NCI-H1436 treated with DMSO at 0.1 percent for 48 hours (cell line): ENCODE measurements at places on chromosomes 2 and 18.

DNA sequence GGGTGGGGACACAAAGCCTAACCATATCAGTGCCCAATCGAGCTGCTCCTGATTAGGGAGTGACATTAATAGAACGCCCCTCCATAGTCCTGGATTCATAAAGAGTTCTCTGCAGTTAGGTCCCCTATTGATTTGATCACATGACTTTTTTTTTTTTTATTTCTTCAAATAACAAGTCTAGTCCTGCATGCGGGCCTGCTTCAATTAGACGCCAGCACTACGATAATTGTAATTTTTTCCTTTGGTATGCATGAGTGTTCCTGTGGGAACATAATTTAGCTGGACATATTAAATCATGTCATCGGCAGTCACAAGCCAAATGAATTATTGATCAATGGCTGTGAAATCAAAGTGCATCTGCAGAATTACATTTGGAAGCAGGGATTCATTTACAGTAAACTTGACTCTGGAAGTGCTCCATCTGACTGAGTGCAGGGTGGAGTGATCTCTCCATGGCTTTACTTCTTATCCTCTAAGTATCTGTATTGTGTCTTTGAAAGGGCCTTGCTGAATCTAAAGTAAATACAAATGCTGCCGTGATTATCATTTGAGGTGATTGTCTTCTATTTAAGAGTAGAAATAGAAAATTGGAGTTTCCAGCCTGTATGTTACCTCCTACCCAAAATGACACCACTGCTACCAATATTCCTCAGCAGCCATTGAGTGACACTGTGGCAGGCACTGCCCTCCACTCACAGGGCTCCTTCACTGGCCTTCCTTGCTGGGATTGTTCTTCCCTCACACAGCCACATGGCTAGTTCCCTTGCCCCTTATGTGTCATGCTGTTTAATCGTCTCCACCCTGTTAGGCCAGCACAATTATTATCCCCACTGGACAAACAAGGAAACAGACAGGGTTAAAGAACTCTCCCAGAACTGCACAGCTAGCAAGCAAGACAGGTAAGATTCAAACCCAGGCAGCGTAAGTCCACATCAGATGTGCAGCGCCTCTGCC lies 337.4 kb upstream of the ID2 start:
- DNase-seq: no peak

GRCh38 chr2:155485141-155485842 lies 786.8 kb downstream of the KCNJ3 start:
- DNase-seq: no peak

GRCh38 chr2:149858216-149858615 lies 270.6 kb upstream of the MMADHC start:
- DNase-seq: no peak

- DNase-seq: no peak
Measured at GRCh38 chr2:143473216-143473615, 344.0 kb downstream of the ARHGAP15 start.

DNA sequence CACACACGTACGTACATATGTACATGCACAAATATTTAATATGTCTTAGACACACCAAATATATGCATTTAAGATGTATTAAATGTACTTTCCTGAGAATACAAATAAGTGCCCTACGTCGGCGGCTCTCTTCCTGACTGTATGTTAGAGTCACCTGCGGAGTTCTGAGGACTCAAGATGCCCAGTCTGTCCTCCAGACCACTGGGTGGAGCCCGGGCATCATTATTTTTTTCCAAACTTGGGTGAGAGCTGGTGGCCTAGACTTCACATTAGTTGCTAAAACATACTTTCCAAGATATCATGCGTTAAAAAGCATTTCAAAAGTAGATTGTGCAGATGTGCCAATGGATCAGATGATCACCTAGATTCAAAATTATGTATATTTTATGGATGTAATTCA lies 2.9 kb downstream of the IL18R1 start:
- DNase-seq: no peak

DNA sequence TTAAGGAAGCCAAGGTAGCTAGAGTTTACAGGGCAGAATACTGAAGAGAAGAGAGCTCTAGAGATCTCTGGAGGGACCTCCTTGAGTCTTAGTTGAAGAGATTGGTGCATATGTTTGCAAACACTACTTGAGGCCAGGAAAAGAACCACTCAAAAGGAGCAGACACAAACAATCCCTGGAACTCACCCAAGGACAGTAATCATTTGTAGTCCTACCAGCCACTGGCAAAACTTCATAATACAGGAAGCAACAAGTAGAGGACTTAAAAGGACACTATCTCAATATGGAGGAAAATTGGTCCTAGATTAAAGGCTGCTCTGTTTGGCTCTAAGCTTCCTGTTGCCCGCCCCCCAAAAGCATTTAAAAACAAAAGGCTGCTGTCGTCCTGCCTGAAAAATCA lies 46.9 kb upstream of the UBXN4 start:
- no peak for DNase-seq

- DNase-seq: no peak
Measured at GRCh38 chr18:33577685-33578517, at the start of gene ASXL3. Gene ASXL3, plus strand, starts transcription at chr18:33578219. Its CDS starts 413 bp downstream, at chr18:33578632.

GRCh38 chr2:219687882-219688559 lies 60.6 kb downstream of the SLC4A3 start:
- no peak for DNase-seq

DNA sequence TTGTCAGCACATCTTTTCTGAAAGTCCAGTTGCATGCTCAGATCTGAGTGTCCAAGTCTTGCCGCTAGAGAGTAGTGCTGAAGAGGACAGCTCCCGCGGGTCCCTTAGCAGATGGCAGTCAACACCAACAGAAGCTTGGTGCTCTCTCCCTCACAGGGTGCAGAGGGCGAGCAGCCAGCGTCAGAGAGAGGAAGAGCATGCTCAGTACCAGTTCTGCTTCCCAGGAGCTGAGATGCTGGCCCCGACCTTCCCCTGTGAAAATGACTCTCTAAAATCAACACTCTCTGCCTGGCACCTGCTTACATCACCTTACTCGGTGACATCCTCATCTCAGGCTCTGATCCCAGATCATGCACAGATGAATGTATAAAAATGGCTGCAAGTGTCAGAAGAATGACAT lies 86.0 kb upstream of the TWIST2 start:
- no peak for DNase-seq

- DNase-seq: no peak
Measured at GRCh38 chr2:37984589-37984988, 59.5 kb downstream of the RMDN2 start.

DNA sequence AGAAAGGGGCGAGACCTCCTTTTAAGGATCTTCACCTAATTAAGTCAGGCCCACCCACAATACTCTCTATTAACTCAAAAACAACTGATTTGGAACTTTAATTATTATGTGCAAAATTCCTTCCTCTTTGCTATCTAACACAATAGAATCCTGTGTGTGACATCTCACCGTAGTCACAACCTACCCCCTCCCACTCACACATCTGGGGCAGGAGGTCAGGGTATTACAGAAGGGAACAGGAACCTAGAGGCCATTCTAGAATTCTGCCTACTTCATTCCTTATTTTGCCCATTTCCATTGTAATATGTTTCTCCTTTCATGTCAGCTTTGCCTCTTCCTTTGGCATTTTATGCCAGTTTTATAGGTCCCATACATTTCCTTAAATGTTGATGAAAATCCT lies 829.3 kb upstream of the ID2 start:
- no peak for DNase-seq

- DNase-seq: no peak
Measured at GRCh38 chr2:42312106-42312505, 48.9 kb downstream of the COX7A2L start.

- no peak for DNase-seq
Measured at GRCh38 chr2:11829324-11829946, 83.0 kb downstream of the LPIN1 start.

- DNase-seq: no peak
Measured at GRCh38 chr18:62379051-62379450, 53.9 kb downstream of the TNFRSF11A start.

- DNase-seq: no peak
Measured at GRCh38 chr2:9278439-9278838, 71.8 kb downstream of the ASAP2 start.

DNA sequence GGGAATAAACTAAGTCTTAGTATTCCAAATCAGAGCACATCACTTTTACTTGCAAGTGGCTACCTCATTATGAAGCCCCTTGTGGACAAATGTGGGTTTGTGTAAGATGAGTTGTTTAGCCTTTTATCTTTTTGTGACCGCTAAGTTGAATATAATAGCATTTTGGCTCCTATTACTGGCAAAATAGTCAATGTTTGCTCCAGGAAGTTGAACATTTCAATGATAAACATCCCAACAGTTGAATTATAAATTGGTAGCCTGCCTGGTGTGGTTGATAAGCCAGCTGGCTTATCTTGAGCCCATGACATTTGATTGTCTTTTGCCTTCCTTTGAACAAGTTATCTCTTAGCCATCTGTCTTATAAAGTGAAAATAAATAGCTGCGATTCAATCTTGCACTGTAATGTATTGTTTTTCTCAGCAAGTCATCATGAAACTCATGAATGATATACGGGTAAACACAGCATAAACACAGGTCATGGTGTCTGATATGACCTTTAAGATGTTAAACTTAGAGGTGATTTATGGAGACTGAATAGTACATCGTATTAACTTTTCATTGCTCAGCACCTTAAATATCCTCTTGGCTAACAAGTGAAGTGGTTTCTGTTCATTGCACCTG lies 338.4 kb downstream of the SOCS6 start:
- no peak for DNase-seq

DNA sequence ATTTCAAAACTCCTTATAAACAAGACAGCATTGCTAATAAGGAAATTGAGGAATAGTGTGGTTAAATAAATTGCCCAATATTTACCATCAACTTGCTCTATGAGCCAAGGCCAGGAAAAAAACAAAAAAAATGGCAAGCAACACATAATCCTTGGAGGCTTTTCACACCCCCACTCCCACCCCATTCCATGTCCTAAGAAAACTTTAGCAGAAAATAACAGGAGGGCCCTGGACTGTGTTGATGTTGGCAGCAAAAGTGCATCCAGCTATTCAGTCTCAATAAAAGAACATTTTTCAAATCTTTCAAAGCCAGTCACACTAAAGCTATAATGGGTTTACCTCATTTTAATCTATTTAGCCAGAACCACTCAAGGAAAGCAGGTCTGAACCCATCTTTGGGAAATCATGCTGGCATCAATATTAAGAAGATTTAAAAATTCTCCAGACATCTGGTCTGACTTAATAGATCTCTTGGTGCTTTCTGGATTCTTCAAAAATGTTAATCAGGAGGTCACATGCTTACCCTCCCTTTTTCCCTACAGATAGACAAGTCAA lies 34.6 kb upstream of the STK17B start:
- DNase-seq: no peak

DNA sequence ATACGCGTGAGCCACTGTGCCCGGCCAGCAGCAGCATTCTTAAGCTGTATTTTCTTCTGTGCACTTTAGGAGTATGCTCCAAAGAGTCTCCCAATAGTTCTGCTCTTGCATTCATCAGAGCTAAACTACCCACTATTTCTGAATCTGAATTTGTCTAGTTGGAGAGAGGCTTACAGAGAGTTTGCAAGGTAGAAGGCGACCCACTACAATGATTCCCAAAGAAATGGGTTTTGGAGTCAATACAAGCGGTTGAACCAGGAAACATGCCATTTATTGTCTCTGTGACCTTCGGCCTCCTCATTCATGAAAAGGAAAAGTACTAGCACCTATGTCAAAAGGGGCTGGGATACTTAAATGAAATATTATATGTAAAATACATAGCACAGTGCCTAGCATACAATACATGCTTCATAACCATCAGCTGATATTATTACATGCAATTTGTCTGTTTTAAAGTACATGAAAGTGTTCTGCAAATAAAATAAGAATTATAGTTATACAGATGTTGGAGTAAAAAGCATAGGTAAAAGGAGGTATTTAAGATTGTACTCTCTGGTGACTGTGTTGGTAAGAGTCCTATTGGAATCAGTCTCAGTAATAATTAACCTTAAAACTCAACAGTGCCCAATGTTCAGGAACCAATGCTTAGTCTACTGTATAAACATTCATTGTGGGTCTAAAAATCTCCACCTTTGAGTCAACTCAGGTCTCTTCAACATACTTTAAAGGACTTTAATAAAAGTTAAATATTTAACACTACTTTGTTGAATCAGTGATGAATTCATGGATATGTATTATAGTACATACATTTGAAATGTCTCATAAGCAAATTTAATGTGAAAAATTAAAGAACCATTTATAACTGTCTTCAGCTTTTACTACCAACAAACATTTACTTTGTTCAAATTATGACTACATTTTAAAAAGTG lies 89.8 kb upstream of the GRB14 start:
- DNase-seq: no peak

GRCh38 chr2:167431949-167432348 lies 543.7 kb downstream of the XIRP2 start:
- DNase-seq: no peak

GRCh38 chr2:68709421-68709911 lies 25.1 kb upstream of the ARHGAP25 start:
- DNase-seq: no peak

DNA sequence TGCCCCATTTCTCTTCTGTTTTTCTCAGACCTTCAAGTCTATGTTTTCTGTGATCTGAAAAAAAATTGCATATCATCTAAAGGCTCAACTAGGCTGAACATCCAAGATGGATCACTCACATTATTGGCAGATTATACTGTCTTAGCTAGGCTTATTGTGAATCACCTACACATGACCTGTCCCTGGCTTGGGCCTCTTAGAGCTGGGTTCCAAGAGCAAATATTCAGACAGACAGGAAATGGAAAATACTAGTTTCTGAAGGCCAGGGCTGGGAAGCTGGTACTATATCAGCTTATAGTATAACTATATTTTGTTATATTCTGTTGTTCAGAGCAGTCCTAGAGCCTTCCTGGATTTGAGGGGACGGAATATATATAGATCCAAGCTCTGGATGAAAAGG lies 90.3 kb downstream of the PIK3C3 start:
- DNase-seq: no peak

GRCh38 chr2:164882276-164882675 lies 40.7 kb upstream of the COBLL1 start:
- DNase-seq: no peak

GRCh38 chr2:101697124-101698013 lies at the start of gene MAP4K4:
Gene MAP4K4, plus strand, starts transcription at chr2:101697707. Its CDS starts 374 bp downstream, at chr2:101698081.
- DNase-seq: no peak

GRCh38 chr2:134657650-134658250 lies 61.0 kb downstream of the TMEM163 start:
- no peak for DNase-seq

DNA sequence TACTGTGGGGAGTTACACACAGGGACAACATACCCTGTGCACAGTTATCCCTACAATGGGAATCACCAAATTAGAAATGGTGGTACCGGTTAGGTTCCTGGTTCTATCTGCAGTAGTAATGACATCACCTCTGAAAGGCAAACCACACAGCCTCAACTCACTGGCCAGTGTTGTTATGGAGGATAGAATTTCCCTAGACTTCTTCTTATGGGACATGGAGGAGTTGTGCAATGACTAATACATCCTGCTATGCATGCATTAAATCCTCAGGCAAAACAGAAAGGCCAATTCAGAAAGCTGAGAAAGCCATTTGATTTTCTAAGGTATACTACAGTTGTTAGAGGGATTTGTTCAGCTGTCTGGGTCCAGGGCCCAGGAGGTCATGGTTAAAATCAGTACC lies 439.3 kb downstream of the TMX3 start:
- no peak for DNase-seq
